ENCODE measurements at places on chromosomes 1 and 21.

- DNase-seq = no peak
Observed at GRCh38 chr1:100250264-100250663, 630 bp upstream of the DBT start.

DNA sequence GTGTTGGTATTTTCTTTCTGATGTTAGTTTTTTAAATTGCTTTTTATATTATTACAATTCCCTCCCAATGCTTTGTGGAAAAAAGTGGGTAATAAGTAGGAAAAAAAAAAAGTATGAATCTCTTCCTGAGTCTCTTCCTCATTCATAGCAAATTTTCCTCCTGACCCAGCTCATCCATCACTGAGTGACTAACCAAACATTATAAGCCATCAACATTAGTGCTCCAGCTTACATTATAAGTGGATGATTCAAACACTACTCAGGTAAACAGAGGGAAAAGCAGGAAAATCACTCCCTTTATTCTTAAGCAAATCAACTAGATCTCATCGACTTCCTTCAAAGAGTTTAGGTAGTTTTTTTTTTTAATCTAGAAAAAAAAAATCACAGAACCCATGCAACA, 15.4 kb upstream of the SAMD13 start:
- no peak for DNase-seq

GRCh38 chr21:15604413-15604812, 125.4 kb upstream of the USP25 start:
- no peak for DNase-seq

- no peak for DNase-seq
Observed at GRCh38 chr1:172821609-172822274, 162.8 kb downstream of the FASLG start.

DNA sequence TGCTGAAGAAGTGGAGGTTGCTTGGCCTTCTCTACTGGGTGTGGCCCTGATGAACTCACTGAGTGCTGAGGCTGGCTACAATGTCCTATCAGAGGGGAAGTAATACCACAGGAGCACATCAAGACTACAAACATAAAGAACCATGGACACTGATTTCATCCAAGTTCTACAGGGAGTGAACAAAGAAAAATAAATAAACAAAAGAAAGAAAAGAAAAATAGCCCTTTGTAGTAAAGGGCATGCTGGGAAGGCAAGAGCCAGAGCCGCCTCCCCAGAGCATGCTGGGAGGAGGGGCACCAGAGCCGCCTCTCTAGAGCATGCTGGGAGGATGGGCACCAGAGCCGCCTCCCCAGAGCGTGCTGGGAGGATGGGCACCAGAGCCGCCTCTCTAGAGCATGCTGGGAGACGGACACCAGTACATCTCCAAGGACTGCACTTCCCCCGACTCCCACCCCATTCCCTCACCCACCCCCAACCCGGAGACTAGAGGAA, 65.9 kb downstream of the LAMC2 start:
- no peak for DNase-seq

DNA sequence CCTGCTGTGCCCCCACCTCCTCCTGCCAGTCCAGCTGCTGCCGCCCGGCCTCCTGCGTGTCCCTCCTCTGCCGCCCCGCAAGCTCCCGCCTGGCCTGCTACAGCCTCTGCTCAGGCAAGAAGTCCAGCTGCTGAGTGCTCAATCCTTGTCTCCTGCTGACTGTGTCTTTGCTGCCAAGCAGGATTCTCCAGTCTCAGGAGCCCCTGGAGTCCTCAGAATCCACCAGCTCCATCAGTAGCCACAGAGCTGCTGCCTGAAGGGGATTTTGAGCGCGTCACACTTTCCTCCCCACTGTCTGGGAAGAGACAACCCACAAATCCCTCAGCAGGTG, 973 bp downstream of the KRTAP10-11 start:
- DNase-seq = no peak

DNA sequence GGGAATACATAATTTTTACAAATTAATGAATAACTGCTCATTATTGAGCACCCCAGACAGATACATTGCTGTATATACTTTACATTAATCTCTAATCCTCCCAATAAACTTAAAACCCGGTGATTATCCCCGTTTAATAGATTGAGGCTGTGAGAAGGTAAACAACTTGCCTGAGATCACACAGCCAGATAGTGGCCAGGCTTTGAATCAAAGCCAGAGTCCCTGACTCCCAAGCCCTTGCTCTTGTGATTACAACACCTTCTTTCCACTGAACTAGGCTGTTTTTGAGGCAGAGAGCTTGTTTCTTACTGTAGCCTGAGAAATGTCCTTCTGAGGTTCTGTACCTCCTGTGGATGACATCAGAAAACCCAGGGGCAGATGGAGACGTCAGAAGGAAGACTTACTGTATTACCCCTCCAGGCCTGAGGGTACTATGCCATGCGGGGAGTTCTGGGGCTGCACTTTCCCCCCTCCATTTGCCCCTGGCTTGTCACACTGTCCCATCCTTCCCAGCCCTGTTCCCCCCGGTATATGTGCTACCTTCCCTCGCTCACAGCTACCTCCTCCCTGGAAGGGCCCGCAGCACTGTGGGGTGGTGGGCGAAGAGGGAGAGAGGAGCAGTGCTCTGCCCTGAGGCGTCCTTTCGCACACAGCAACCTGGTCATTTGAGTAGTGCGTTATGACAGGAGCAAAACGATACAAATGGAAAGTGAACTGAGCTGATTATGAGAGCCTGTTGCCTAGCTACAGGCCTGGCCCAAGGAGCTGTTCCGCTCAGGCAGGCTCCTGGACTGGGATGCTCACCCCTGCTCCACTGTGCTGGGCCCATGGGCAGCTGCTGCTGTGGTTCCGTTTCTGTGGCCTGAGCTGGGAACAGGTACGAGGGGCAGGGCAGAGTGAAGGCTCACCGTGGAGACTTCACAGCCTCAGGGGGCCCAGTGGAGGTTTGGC, 4.6 kb downstream of the KCNC4 start:
- DNase-seq = no peak

GRCh38 chr1:38929476-38929875, 12.2 kb downstream of the RHBDL2 start:
- DNase-seq = no peak

- DNase-seq = no peak
Observed at GRCh38 chr1:48761411-48761810, 15.3 kb downstream of the BEND5 start.

DNA sequence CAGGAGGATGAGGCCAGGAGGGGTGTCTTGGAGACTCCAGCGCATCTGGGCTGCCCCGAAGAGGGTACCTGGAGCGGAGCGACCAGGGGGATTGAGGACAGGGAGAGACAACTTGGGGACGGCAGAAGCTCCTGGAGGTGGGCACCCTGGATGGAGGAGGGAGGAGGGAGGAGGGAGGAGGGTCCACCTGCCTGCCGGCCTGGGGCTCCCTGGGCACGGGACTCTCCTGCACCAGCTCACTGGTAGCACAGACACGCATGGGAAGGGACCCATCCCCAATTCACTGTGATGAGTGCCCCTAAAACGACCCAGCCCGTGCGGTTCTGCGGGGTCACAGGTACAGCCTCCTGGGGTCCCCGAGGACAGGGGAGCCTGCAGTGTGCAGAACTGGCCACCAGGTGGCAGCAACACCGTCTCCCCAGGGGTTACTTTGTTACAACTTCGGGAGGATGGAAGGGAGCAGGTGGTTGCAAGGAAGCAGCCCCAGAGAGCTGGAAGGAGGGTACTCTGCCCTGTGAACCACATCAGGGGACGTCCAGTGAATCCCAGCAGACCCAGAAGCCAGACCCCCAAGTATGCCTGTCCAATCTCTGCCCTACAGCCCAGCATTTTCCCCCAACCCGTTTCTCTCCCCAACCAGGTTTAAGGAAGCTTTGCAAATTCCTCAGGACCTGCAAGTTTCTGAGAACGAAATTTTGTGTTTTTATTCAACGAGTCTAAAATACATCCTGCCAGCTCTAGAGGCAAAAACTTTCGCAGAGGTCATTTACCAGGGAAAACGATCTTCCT, 482.4 kb downstream of the NPHP4 start:
- DNase-seq = peak; percentile 44

DNA sequence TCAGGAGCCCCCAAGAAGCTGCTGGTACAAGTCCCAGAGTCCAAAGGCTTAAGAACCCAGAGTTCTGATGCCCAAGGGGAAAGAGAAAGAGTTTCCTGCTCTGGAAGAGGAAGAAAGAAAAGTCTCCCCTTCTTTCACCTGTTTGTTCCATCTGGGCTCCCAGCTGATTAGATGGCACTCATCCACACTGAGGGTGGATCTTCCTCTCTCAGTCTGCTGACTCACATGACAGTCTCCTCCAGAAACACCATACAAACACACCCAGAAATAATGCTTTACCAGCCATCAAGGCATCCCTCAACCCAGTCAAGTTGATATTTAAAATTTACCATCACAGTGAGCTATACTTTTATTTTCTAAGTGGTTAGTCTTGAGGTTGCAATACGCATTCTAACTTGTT, 257.9 kb downstream of the PAPPA2 start:
- DNase-seq = no peak

GRCh38 chr1:29808141-29808995, 572.0 kb downstream of the PTPRU start:
- DNase-seq = no peak

GRCh38 chr1:24015221-24016210, 35.4 kb upstream of the SRSF10 start:
- no peak for DNase-seq

GRCh38 chr1:84347271-84347931, 45.9 kb downstream of the SAMD13 start:
- DNase-seq = no peak

DNA sequence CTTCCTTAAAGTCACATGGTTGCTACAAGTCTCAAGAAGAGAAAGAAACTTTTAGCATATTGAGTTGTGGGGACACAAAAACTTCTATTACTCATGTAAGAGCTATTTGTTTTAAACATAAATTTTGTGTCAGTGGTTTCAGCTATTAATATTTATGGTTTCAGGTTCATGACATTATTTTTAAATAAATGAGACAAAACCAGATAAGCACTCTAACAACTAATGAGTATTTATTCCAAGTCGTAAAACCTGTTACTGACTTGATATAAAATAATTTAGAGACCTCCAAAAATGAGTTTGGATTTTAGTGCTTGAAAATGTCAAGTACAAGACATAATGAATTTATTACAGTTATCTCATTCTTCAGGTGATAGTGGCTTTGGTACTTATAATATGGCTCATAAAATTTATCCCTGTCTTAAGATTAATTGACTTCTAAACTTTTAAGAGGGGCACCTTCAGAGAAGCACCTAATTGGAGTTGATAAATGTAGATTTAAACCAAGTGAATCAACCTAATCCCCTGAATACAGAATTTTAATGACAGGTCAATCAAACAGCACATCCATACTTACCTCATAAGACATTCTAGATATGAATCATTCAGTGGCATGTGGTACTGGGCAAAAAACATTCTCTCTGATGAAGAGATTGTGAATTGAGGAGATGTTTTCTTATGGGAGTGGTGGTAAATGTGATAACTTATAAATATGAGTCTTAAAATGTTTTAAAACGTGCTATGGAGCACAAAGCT, 167.7 kb upstream of the PTGFR start:
- no peak for DNase-seq

GRCh38 chr1:18764362-18764761, 95.1 kb downstream of the TAS1R2 start:
- DNase-seq = no peak

DNA sequence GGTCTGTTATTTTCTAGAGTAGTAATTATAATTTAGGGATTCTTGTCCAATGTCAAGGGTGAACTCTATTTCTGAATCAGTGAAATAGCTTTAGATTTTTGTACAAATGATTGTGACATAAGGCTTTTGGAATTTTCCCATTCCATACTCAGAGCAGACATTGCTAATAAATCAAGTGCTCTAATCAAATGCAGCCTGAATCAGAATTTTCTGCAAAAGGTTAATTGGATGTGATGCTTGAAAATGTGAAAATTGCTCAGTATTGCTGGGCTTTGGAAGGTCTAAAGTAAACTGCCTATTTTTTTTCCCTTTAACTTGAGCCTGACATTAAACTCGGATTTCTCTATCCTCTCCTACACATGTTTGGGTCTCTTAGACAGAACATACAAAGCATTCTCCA, 23.2 kb downstream of the SGIP1 start:
- no peak for DNase-seq

GRCh38 chr1:165686121-165686970, 12.0 kb downstream of the ALDH9A1 start:
- no peak for DNase-seq

- no peak for DNase-seq
Observed at GRCh38 chr1:242147096-242147976, 148.4 kb upstream of the MAP1LC3C start.

GRCh38 chr21:34889676-34890469, 159.2 kb downstream of the RUNX1 start:
- DNase-seq = peak; percentile 48

DNA sequence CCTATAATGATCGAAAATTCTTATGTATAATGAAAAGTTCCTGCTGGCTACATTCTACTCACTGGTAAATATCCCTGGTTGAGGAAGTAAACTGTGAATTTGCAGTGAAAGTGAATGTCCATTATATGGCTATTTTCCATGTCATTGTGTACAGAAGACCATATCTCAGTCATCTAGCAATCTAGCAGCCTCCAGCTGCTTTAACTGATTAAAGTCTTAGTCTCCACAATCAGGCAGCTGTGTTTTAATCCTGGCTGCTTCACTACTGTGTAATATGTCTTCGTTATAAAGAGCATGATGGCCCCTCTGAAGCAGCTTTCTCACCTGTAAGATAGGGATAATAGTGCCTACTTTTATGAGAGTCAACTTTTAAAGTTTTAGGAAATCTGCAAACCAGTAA, 11.4 kb downstream of the CLCA2 start:
- DNase-seq = no peak

DNA sequence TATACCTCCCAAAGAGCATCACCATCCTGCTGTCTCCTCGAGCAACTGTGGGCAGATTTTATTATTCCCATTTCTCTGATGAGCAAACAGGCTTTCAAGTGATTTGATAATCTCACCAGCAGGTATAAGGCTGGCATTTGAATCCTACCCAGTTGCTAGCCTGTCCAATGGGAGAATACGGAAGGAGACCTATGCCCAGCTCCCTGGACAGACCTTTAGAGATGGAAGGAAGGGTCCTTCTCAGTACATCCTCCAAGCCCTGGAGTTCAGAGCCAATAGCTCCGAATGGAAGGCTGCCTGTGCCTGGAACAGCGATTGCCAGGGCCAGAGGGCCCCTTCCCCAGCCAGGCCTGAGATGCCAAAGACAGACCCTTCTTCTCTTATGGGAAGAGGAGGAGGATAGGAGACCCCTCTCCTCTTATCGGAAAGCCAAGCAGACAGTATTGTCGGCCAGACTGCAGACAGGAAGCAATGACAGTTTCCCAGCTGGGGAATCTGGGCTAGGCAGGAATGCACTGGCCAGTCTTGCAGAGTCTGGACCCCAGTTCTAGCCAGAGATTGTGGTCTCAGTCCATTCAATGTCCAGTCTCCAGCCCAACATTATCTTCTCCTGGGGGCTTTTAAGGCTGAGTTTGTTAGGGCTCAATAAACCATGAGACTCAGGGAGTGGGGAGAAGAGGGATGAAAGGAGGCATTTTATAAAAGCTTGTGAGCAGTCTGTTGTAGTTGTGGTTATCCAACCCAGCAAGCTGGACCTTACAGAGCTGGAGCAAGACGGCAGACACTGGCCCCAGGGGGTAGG, 2.0 kb downstream of the IFFO2 start:
- DNase-seq = no peak

Measured in stimulated activated CD8-positive, alpha-beta memory T cell treated with anti-CD3 and anti-CD28 coated beads, Interleukin-7, amount 100 ng/mL, for 4 hours (primary cell).